ENCODE measurements at places on chromosomes 5 and 9.

DNA sequence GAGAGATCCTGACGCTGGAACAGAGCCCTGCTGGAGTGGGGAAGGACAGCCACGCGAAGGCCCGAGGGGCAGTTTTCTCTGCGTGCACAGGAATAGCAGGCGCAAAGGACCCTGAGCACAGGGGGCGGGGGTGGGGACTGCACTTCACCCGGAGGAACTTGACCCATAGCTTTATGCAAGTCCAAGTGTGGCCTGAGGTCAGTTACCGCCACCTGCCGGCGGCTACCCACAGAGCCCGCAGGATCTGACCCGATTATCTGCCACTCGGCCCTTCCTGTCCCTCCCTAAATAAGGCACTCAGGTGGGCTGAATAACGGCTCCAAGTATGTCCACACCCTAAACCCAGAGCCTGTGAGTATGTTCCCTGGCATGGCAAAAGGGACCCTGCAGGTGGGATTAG is 65.4 kb upstream of the FCN1 start:
- DNase-seq, result no peak

- DNase-seq, result no peak
These were observed 17.2 kb downstream of the MAPK9 start for GRCh38 chr5:180274695-180275094.

GRCh38 chr5:118554981-118555380 is 433.4 kb downstream of the DTWD2 start:
- no peak for DNase-seq

DNA sequence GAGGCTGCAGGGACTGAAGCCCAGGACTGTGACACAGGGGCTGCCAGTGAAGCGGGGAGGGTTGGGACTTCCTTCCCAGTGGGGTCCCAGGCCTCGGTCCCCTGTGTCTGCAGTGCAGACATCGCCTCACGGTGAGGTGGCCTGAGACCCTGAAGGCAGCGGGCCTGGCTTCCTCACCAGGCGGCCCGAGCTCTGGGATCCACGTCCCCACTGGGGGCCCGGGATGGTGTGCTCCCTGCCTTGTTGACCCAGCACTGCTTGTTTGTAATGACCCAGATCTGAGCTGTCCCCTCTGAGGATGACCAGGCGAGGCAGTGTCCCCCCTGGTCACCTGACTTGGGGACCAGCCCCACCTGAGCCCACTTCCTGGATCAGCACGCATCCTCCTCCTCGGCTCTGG is 53.1 kb downstream of the COL5A1 start:
- DNase-seq, result no peak

- DNase-seq, result no peak
These were observed 22.8 kb downstream of the FPGS start for GRCh38 chr9:127825319-127826051.

- no peak for DNase-seq
These were observed 172.0 kb downstream of the CPLANE1 start for GRCh38 chr5:37077146-37077545.

DNA sequence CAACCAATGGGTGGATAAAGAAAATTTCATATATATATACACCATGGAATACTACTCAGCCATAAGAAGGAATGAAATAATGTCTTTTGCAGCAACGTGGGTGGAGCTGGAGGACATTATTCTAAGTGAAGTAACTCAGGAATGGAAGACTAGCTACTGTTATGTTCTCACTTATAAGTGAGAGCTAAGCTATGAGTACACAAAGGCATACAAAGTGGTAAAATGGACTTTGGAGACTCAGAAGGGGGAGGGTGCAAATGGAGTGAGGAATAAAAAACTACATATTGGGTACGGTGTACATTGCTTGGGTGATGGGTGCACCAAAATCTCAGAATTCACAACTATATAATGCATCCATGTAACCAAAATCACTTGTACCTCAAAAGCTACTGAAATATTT is 67.2 kb upstream of the RUSC2 start:
- DNase-seq, result no peak

DNA sequence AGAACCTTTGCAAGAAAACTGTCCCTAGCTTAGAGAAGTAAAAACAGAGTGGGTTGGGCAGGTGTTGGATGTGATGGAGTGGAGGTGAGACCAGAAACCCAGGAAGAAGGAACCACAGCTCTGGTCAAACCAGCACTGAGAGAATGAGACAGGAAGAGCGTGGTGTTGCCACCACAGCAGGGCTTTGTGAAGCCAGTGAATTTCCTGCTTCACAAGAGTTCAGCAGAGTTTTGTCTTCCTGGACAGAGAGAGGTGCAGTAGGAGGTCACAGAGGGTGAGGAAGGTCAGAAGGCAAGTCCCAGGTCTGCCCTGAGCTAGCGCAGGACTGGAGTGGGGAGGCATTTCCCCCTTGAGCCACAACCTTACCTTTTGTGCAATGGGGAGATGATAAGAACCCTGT is 2306.2 kb upstream of the ACO1 start:
- no peak for DNase-seq

GRCh38 chr5:160036243-160036642 is 27.3 kb downstream of the TTC1 start:
- DNase-seq, result no peak

Measured in CD4-positive, alpha-beta T cell treated with Interleukin-2 at 100 ng/mL for 4 hours (primary cell).